ENCODE measurements at places on chromosomes 1 and 21. TPM values are rescaled to one million over a fixed set of nuclear protein-coding genes. Genes with fewer than 3 reads are reported as not detected.

DNA sequence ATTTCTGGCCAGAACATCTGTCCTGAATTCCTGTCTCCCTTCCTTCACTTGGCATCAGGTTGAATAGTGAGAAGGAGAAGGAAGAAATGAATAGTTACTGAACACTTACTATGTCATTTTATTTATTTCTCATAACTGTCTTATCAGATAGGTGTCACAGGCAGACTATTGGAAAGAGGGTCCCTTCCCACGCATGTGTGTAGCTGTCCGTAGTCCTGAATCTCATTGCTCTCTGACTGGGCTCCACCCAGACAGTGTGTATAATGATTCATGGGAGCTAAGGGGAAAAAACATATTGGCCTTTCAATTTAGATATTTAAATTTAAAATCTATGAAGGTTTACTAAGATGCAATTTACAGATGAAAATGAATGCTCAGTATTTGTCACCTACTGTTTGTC is 86.1 kb downstream of the OMA1 start:
- no peak for DNase-seq

Gene LRRIQ3
- total RNA-seq = not detected

Gene ILF2
- 37.5 TPM for total RNA-seq

Gene SYT14
- total RNA-seq = not detected

- no peak for DNase-seq
Observed at GRCh38 chr21:36147911-36148310, 8.7 kb upstream of the DOP1B start.

- no peak for DNase-seq
Observed at GRCh38 chr21:45172420-45172819, 98.0 kb downstream of the ADARB1 start.

- no peak for DNase-seq
Observed at GRCh38 chr1:51215169-51215568, 20.9 kb upstream of the RNF11 start.

DNA sequence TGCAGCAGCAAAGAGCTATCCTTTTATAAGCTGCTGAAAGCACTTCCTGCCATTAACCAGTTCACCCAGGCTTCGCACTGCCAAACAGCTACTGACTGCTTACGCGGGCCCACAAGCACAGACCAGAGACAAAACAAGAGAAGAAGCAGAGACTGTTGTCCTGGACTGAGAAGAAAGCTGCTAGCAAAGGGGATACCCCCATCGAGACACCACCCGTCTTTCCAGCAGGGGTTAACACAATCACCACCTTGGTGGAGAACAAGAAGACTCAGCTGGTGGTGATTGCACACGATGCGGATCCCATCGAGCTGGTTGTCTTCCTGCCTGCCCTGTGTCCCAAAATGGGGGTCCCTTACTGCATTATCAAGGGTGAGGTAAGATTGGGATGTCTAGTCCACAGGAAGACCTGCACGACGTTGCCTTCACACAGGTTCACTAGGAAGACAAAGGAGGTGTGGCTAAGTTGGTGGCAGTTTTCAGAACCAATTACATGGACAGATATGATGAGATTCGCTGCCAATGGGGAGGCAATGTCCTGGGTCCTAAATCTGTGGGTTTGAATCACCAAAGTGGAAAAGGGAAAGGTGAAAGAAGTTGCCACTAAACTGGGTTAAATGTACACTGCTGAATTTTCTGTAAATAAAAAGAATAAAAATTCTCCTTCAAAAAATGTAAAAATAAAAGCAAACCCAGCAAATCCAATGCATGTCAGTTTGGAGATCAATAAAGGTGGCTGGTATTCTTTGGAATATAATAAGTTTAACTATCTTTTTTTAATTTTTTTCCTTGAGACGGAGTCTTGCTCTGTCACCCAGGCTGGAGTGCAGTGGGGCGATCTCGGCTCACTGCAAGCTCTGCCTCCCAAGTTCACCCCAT is 1.2 kb downstream of the FMO5 start:
- DNase-seq = no peak

DNA sequence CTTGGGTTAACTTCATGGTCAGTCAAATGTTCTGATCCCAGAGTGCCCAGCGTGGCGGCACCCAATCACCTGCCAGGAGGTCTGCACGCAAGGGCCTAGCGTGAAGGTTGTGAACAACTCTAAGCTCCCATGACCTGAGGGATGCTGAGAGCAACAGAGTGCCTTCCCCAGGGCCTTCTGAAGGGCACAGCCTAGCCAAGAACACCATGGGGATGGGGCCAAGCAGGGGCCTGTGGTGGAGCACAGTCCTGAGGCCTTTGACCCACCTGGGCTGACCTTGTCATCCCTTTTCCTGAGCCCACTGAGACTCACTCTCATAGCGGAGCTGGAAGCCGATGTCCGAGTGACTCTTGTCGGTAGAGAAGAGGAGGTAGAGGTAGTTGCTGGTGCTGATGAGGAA is 138.8 kb upstream of the HMGB4 start:
- DNase-seq = no peak

GRCh38 chr1:110494522-110495406 is 24.2 kb downstream of the KCNA10 start:
- no peak for DNase-seq

DNA sequence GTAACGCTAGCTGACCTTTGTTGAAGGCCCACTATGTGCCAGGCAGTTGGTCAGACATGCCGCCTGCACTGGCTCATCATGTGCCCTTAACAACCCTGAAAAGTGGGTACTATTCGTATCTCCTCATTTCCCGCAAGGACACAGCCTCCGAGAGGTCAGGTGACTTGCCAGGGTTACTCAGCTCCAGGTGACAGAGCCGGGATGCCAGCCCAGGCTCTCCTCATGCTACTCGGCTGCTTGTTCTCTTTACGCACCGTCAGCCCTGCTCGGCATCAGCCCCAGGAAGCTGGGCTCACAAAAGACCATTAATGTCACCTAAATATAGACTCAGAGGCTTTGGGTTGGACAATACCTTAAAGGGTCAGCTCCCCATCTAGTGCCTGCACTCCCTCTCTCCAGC is 29.0 kb downstream of the GRHL3 start:
- no peak for DNase-seq

Gene SPSB1
- 64.9 TPM for total RNA-seq

GRCh38 chr21:32733990-32734613 is 6.3 kb upstream of the SYNJ1 start:
- no peak for DNase-seq

DNA sequence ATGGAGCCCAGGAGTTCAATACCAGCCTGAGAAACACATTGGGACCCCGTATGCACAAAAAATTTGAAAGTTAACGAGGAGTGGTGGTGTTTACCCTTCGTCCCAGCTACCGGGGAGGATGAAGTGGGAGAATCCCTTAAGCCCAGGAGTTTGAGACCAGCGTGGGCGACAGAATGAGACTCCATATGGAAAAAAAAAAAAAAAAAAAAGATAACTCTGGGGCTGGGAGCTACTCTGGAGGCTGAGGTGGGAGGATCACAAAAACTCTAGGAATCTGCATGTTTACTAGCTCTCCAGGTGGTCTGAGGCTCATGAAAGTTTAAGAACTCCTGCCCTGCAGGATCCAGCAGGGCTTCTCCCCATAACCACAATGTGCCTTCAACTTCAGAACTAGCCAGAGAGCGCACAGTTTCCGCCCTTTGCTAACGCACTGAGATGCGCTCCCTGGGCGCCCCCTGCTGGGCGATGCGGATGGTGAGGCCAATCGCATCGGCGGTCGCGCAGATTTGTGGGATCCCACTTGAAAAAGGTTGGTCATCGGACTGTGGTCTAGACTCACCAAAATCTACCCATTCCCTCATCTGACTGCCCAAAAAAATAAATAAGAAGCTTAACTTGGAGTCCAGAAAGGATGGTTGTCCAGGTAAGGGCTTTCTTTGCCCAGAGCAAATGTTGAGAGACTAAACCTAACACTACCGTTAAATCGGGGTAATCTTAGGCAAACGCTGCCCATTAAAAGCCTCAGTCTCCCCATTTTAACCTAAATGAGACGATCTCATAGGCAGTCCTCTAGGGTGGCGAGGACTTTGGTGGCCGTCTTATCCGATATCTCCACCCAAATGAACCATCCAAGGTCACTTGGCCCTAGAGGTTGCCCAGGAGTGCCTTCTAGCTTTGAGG is 8.8 kb downstream of the ZNF683 start:
- DNase-seq = peak; percentile 80

- DNase-seq = peak; percentile 40
Observed at GRCh38 chr1:1779691-1780597, 1.7 kb upstream of the NADK start.

DNA sequence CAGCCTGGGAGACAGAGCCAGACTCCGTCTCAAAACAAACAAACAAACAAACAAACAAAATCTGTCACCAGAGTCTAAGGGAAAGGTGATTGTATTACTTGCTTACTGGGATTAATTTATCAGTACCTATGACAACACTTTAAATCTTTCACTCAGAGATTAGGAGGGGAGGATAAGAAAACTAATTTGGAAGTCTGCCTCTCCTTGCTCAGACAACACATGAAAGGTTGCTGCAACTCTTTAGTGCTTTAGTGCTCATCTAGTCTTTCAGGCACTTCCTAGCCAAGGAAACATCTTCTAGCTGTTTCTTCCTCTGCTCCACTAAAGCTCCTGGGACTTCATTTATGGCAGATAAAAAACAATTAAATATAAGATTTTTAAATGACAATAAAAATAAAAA is 7.3 kb upstream of the FMN2 start:
- DNase-seq = no peak

Gene KRTAP19-3
- not detected for total RNA-seq

Gene DAB1
- not detected for total RNA-seq

GRCh38 chr1:82044111-82044510 is 243.4 kb downstream of the ADGRL2 start:
- DNase-seq = no peak

DNA sequence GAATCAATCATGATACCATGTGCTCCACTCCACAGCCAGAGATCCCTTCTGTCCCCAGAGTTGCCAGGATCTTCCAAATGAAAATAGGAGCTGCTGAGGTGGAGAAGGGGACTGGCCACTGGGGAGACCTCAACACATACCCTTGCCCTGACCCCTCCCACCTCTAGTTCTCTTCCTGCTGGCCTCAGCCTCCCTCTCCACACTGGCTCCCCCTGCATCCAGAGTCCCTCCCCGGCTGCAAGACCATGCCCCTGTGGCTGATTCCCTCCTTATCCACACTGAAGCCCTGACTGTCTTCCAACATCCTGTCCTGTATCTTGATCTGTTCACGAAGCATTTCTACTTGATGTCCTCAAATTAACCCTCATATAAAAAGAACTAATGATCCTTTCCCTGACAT is 21.1 kb upstream of the CDK18 start:
- no peak for DNase-seq

Gene CD1C
- not detected for total RNA-seq

GRCh38 chr1:79705218-79705617 is 698.7 kb upstream of the ADGRL4 start:
- no peak for DNase-seq

Gene CELF3
- not detected for total RNA-seq

Gene OR10Z1
- not detected for total RNA-seq

Gene TMPRSS15
- not detected for total RNA-seq

- DNase-seq = no peak
Observed at GRCh38 chr21:18157406-18157805, 87.2 kb upstream of the CHODL start.

Gene CHIT1
- total RNA-seq = not detected

GRCh38 chr21:41403966-41404365 is 22.1 kb upstream of the MX1 start:
- no peak for DNase-seq

DNA sequence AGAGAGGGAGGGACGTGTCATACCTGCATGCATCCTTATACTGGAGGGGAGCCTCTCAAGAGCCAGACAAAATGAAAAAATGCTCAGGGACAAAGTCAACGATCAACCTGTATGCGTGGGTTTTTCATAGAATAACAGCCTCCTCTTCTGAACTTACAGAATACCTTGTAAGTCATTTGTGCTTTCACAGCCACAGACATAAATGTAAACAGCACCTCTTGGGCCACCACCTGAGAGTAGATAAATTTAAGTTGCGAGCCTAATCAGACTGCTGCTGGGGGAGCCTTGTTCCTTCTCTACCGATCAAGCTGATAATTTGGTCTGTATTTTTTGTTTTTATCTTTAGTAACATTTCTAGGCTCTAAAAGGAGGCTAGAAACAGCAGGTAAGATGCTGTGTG is 223.1 kb downstream of the KIF26B start:
- DNase-seq = no peak

Gene PCP4
- total RNA-seq = not detected

- DNase-seq = no peak
Observed at GRCh38 chr1:23288671-23289070, 55.4 kb downstream of the HNRNPR start.

GRCh38 chr1:205365945-205366463 is 9.3 kb upstream of the KLHDC8A start:
- DNase-seq = no peak

- DNase-seq = no peak
Observed at GRCh38 chr1:246725191-246725590, 982 bp downstream of the SCCPDH start.

DNA sequence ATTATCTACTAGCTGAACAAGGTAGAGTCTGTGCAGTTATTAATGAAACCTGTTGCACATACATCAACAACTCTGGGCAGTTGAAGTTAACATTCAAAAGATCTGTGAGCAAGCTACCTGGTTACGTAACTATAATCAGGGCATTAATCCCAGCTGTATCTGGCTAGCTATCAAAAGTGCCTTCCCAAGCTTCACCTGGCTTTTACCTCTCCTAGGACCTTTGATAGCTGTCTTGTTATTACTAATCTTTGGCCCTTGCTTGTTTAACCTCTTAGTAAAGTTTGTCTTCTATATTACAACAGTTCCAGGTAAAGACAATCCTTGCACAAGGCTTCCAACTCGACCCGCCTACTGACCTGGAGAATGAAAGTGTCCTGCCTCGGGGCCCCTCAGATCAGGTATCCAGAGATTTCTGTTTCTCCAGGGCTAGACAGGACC is 29.6 kb upstream of the SLC6A9 start:
- DNase-seq = no peak

- no peak for DNase-seq
Observed at GRCh38 chr21:25907573-25908275, 173.0 kb downstream of the GABPA start.

Gene COL8A2
- 41.7 TPM for total RNA-seq

GRCh38 chr1:239112101-239112935 is 274.1 kb upstream of the CHRM3 start:
- DNase-seq = no peak

- no peak for DNase-seq
Observed at GRCh38 chr21:25578056-25578961, 29.0 kb downstream of the MRPL39 start.

- DNase-seq = no peak
Observed at GRCh38 chr1:53588053-53588779, 129.0 kb downstream of the DMRTB1 start.

DNA sequence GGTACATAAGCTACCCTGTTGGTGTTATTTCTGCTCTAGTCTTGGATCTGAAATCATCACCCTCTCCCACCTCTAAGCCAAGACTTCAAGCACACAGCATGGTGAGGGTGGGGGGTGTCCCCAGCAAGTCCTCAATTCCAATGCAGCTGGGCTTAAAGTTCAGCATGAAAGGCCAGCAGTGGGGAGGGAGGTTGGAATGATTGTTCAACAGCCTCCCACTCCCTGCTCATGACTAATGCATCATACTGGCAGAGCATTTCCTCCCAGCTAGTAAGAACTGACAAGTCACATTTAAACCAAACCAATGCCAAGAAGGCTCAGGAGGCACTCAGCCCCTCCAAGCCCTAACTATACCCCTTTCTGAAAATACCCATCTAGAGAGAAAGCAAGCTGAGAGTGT is 50.1 kb downstream of the TIAM1 start:
- no peak for DNase-seq

Gene RXFP4
- not detected for total RNA-seq

Gene SLC9C2
- not detected for total RNA-seq

Gene RUNX1
- total RNA-seq = 16.3 TPM

Data from ascending aorta (tissue), 2 donors.